ENCODE measurements at places on chromosomes 13 and 19. TPM values are rescaled to one million over a fixed set of nuclear protein-coding genes. Genes with fewer than 3 reads are reported as not detected.
A peak's percentile ranks its signal among the peaks of the same experiment; 100 is the strongest.

- H3K27me3 ChIP-seq: no peaks in the 10 kb centered on the region
- peaks cover 38% of the 10 kb centered on the region for H3K36me3 ChIP-seq
- H3K4me1 ChIP-seq: no peaks in the 10 kb centered on the region
- no peak overlapping the region for H3K27ac ChIP-seq
- no peak for DNase-seq
- H3K4me3 ChIP-seq: peak overlapping the region; percentile 6
These were observed 14.2 kb downstream of the ZNF699 start for GRCh38 chr19:9295411-9295849.

DNA sequence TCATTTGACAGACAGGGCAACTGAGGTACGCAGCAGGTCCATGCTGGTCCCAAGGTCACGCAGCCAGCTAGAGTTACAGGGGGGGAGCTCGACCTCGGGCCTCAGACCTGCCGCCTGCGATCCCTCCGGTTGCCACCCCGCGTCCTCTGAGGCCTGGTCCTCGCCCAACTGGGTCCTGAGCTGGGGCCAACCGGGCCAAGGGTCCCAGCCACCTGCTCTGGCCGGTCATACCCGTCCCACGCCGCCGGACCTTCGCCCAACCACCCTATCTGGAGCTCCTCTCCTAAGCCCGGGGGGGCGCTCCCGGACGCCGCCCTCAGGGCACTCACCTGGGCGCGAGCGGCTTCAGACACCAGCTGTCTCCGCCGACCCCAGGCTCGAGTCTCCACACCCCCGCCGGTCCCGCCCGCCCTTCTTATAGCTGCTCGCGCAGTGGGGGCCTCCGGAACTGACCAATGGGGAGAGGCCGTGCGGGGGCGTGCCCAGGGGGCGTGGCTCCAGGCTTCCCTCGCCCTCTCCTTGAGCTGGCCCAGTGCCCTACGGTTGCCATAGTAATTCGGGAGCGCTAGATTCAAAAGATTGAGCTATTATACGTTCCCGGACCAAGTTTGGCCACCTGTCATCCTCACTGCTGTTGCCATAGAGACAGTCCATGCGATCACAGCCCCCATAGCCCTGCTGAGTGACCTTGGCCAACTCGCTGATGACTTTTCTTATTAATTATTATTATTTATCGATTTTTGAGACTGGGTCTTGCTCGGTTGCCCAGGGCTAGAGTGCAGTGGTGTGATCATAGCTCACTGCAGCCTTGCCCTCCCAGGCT lies at the start of gene PLIN5:
TSS of gene PLIN5 (minus strand) at position 389 of the 823 bp plus-strand sequence. CDS start 1,150 bp downstream, outside the sequence.
- H3K27ac ChIP-seq: peak within 1 kb of the TSS; percentile 81
- H3K4me3 ChIP-seq: peak within 1 kb of the TSS; percentile 85
- H3K4me1 ChIP-seq: peaks cover 2% of the 10 kb centered on the region
- DNase-seq: peak; percentile 96
- no peaks in the 10 kb centered on the region for H3K36me3 ChIP-seq

DNA sequence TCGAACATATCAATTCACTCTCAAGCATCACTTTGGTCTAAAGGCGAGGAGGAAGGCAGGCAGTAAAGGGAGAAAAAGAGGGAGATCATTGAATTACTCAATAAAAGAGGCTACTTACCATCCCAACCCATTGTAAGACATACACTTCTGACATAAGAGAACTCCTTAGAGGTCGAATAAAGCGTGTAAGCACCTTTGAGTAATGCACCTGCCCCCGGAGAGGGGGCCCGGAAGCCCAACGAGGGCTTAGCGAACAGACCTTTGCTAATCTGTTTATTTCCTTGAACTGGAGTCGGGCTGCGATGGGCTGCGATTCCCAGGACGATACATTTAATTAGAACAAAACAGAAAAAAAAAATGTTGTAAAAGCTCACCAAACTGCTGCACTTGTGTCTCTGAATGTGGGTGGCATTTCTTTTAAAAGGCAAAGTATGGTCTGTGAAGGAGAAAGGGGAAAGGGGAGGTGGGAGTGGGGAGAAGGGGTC lies 3.0 kb downstream of the ZC3H4 start:
- H3K27me3 ChIP-seq: no peaks in the 10 kb centered on the region
- H3K27ac ChIP-seq: peak overlapping the region; percentile 99
- DNase-seq: no peak
- H3K4me1 ChIP-seq: peaks cover 41% of the 10 kb centered on the region

GRCh38 chr13:110055089-110055488 lies 251.9 kb downstream of the COL4A1 start:
- no peaks in the 10 kb centered on the region for H3K4me1 ChIP-seq
- H3K27me3 ChIP-seq: no peaks in the 10 kb centered on the region
- no peaks in the 10 kb centered on the region for H3K36me3 ChIP-seq
- no peak for DNase-seq

DNA sequence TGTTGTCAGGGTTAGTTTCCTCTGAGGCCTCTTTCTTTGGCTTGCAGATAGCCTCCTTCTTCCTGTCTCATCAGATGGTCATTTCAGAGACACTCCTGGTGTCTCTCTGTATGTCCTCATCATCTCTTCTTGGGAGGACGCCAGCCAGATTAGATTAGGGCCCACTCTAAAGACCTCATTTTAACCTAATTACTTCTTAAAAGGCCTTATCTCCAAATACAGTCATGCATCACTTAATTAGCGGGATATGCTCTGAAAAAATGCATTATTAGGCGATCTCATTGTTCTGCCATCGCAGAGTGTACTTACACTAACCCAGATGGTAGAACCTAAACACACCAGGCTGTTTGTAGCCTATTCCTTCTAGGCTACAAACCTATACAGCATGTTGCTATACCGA lies 89.0 kb downstream of the CDK8 start:
- H3K36me3 ChIP-seq: no peaks in the 10 kb centered on the region
- H3K4me3 ChIP-seq: no peak overlapping the region
- no peaks in the 10 kb centered on the region for H3K4me1 ChIP-seq
- H3K27ac ChIP-seq: no peak overlapping the region
- no peak for DNase-seq

The SYCN gene
- not detected for total RNA-seq

GRCh38 chr19:12774588-12775555 lies at the start of gene HOOK2:
HOOK2 (minus strand) TSS chr19:12775552; CDS start chr19:12775449, 103 bp downstream.
- H3K36me3 ChIP-seq: peaks cover 14% of the 10 kb centered on the region
- peak within 1 kb of the TSS; percentile 72 for H3K4me3 ChIP-seq
- no peaks in the 10 kb centered on the region for H3K27me3 ChIP-seq
- peak within 1 kb of the TSS; percentile 75 for H3K27ac ChIP-seq

DNA sequence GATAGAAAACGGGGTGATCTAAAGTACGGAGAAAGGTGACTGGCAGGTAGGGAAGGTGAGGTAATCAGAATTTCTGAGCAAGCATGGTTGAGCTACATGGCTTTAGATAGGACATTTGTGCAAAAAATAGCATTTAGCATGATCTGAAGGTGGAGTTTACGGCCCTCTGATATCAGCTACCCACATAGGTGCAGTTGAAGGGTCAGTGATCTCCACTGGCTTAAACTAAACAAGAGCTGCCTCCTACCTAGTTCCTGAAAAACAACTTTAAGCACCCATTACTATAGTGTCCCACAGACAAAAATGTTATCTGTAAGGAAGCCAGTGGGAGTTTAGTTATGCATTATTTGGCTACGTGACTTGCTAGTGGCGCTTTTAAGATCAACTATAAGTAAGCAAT lies 1.2 kb upstream of the CASP14 start:
- H3K4me3 ChIP-seq: no peak overlapping the region
- peaks cover 2% of the 10 kb centered on the region for H3K27me3 ChIP-seq
- no peaks in the 10 kb centered on the region for H3K4me1 ChIP-seq
- no peak for DNase-seq

DNA sequence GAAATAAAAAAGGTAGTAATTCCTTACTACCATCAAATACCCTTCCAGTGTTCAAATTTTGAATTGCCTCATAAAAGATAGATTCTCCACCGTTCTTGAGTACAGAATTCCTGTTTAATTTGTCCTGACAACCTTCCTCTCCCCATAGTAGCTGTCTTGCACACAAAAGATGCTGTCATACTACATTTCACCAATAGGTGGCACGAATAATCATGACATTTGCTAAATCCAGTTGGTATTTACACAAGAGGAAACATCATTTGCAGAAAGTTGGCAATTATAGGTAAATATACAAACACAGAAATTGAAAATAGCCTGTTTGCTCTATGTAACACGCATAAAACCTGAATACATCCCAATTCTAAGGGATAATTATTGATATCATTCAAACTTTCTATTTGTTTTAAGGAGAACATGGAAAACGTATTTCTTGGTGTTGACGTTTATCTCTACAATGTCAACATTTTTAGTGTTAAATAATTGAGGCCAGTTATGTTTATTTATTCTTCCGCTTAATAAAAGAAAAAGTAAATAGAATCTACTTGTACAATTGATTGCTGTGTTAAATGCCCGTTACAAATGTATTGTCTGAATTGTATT lies 58.3 kb upstream of the CLDN10 start:
- H3K27ac ChIP-seq: no peak overlapping the region
- H3K4me3 ChIP-seq: no peak overlapping the region
- no peaks in the 10 kb centered on the region for H3K27me3 ChIP-seq
- H3K4me1 ChIP-seq: no peaks in the 10 kb centered on the region
- H3K36me3 ChIP-seq: no peaks in the 10 kb centered on the region

- no peak overlapping the region for H3K27ac ChIP-seq
- no peaks in the 10 kb centered on the region for H3K4me1 ChIP-seq
- peaks cover 2% of the 10 kb centered on the region for H3K27me3 ChIP-seq
- no peaks in the 10 kb centered on the region for H3K36me3 ChIP-seq
- no peak for DNase-seq
These were observed 22.4 kb downstream of the POU2F2 start for GRCh38 chr19:42109896-42110295.

The LYL1 gene
- total RNA-seq: 69.7 TPM

DNA sequence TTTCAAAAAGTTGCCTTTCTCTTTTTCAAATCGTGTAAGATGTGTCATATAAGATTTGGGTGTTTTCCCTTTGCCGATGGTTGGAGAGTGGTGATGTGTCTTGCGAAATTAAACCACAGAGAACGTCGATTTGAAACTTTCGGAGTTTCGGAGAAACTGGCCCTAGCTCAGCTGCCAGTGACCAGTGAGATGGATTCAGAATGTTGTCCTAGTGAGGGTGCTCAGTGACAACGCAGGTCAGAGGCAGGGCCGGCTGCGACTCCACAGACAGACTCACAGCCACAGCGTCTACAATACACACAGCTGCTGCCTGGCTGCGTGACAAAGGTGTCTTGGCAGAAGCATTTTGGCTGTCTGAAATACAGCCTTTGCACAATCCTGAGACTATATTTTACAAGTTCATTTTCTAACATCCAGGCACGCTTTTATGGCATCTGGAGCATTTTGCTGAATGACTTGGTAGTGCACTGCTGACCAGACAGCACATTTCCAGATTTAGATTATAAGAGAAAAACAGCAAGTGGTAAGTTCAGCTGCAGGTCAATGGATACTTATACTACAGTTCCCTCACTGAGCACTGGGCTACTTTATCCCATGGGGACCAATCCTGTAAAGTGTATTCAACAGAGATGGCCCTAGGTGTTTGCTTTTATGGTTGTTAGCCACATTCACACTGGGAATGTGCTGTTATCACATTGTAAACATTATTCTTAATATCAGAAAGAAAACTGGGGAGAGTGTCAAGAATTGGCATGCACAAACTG lies 207.5 kb downstream of the KCNRG start:
- no peak overlapping the region for H3K4me3 ChIP-seq
- no peaks in the 10 kb centered on the region for H3K27me3 ChIP-seq
- H3K36me3 ChIP-seq: no peaks in the 10 kb centered on the region
- H3K4me1 ChIP-seq: peaks cover 4% of the 10 kb centered on the region
- no peak for DNase-seq

DNA sequence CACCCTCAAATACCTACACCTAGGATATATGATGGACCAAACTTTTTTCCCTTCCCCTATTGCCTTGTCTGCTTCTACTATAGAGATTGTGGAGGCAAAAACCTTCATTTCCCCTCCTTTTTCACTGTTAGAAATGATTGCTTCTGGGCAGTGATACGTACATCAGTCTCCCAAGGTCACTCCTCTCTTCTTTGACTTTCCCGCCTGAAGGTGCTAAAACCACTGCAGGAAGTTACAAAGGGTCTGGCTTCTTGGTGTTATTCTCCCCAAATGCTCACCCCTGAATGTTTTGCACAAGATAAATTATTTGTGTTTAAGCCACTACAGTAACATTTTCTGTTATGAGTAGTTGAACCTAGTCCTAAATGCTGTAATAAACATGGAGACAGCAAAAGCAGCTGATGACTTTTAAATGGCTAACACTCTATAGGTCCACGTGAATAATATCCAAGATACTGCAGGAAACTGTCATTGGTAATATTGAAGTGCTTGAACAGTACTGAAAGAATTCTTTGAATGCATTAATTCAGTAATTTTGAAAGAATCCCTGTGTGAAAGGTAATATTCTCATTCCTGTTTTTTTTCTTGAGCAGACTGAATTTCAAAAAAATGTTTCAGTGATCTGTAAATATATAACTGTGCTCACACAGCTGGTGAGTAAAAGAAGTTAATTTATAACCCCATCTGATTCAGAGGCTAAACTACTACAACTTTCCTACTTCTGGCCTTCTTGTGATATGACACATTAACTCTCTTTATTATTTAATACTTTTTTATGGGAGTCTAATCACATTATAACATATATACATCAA lies 865.1 kb downstream of the EFNB2 start:
- no peaks in the 10 kb centered on the region for H3K4me1 ChIP-seq
- no peaks in the 10 kb centered on the region for H3K27me3 ChIP-seq
- H3K27ac ChIP-seq: no peak overlapping the region
- no peak for DNase-seq

- H3K4me3 ChIP-seq: no peak overlapping the region
- DNase-seq: no peak
- H3K27ac ChIP-seq: no peak overlapping the region
- no peaks in the 10 kb centered on the region for H3K4me1 ChIP-seq
- H3K27me3 ChIP-seq: no peaks in the 10 kb centered on the region
- H3K36me3 ChIP-seq: no peaks in the 10 kb centered on the region
These were observed 24.4 kb downstream of the EPSTI1 start for GRCh38 chr13:42967660-42968059.

The FAM216B gene
- not detected for total RNA-seq

- H3K36me3 ChIP-seq: no peaks in the 10 kb centered on the region
- no peak overlapping the region for H3K27ac ChIP-seq
- peaks cover 3% of the 10 kb centered on the region for H3K4me1 ChIP-seq
- no peaks in the 10 kb centered on the region for H3K27me3 ChIP-seq
- no peak overlapping the region for H3K4me3 ChIP-seq
These were observed 25.3 kb upstream of the SLC46A3 start for GRCh38 chr13:28744091-28744536.

The NRTN gene
- total RNA-seq: 3.7 TPM

- DNase-seq: no peak
- H3K4me1 ChIP-seq: no peaks in the 10 kb centered on the region
- no peaks in the 10 kb centered on the region for H3K36me3 ChIP-seq
- no peak overlapping the region for H3K4me3 ChIP-seq
- no peaks in the 10 kb centered on the region for H3K27me3 ChIP-seq
These were observed 85.5 kb downstream of the DIAPH3 start for GRCh38 chr13:60078226-60078625.

Data from liver (tissue), 10 donors.